ENCODE measurements at places on chromosomes 13 and 19. TPM values are rescaled to one million over a fixed set of nuclear protein-coding genes. Genes with fewer than 3 reads are reported as not detected.

DNA sequence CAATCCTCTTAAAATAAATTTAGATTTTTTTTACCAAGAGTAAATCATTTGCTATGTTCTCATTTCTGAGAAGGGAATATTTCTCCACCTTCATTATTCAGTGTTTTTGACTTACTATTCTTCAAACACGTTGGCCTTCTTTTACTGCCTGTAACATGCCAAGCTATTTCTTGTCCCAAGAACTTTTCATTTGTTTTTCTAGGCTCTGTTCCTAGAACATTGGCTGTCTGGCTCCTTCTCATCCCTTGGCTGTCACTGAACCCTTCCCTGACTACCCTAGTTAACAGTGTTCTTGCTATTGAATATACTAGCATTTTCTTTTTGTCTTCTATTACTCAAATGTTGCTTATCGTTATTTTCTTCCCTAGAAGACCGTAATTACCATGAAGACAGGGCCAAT is 248.1 kb downstream of the ITGBL1 start:
- no peak for DNase-seq

DNA sequence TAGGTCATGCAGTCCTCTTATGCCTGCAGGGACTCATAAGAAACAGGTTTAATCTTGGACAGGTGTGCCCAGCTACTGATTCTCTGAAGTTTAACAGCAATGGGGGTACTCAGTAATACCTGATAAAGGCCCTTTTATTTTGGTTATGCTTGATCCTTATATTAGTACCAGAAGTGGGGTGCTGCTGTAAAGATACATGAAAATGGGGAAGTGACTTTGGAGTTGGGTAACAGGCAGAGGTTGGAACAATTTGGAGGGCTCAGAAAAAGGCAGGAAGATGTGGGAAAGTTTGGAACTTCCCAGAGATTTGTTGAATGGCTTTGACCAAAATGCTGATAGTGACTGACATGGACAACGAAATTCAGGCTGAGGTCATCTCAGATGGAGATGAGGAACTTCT is 14.6 kb upstream of the TMTC4 start:
- no peak for DNase-seq

CBY2 gene
- total RNA-seq: not detected

- no peak for DNase-seq
Observed at GRCh38 chr13:35996360-35996759, 134.8 kb downstream of the DCLK1 start.

NXNL1 gene
- total RNA-seq: not detected

- no peak for DNase-seq
Observed at GRCh38 chr19:58400316-58400915, 5.0 kb downstream of the RNF225 start.

DNA sequence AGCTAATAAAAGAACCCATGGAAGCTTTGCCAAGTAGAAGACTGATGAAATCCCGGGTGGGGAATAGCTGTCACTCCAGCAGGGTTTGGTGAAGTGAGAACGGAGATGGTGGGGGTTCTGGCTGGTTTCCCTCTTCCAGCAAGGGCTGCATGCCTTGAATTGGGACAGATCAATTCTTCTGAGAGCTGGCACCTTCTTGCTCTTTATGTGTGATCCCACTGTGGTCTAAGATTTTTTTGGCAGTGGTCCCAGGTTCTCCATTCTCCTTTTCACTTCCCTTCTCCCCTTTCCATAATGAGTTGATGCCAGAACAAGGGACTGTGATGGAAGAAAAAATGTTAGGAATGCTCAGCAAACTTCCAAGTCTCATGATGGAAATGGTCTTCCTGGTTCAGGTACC is 50.0 kb downstream of the TNFSF11 start:
- DNase-seq: no peak

DNA sequence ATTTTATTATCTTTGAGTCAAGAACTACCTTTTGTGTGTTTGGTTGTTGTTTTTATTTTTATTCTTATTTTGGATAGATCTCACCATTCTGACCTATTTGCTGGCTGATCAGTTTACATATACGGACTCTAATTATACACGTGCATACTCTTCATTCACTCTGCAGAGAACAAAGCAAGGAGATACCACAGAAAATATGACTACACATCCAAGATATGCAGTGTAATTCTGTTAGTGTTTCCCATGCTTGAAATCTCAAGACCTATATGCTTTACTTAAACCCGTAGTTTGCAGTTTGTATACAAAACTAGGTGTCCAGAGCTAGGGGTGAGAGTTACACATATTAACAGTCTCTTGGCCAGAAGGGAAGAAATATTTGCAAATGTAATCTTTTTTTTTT is 205.5 kb downstream of the DCLK1 start:
- DNase-seq: no peak

- no peak for DNase-seq
Observed at GRCh38 chr19:46603752-46604231, 2.7 kb downstream of the CALM3 start.

PLVAP gene
- total RNA-seq: 1.2 TPM

DNA sequence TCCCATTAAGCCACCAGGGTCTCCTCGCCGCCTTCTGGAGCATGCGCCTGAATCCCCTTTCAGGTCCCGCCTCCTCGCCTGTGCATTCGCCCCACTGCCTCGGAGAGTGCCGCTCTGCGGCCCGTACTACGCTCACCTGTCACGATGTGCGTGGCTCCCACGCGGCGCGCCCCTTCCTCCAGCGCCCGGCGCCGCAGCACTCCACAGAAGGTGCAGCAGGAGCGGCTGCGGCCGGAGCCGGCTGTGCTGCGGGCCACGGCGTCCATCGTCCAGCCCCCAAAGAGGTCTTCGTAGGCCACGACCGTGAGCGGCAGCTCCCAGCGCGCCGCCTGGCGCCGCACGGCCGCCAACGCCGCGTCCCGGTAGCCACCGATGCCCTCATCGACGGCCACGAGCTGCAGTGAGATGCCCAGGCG is 4.3 kb downstream of the CTU1 start:
- DNase-seq: no peak

HNRNPA1L2 gene
- 6.1 TPM for total RNA-seq

DNA sequence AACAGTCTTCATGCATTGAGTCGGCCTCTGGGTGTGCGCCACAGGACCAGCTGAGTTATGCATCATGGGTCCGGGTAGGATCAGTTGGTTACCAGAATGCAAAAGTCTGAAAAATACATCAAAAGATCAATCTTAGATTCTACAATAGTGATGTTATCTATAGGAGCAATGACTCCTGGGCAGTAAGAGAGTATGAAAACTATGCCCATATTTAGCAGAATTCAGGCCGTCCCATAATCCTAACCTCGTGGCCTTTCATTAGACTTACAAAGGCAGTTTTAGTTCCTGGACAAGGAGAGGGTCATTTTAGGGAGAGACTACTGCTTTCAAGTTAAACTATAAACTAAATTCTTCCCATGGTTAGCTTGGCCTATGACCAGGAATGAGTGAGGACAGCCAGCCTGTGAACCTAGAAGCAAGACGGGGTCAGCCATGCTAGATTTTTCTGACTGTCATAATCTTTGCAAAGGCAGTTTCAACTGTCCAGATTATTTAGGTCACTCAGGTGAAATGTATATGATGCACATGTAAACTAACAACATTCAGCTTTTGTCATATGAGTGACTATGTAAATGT is 11.8 kb upstream of the CDADC1 start:
- no peak for DNase-seq

THSD8 gene
- not detected for total RNA-seq

GRCh38 chr19:20162821-20163220 is 4.2 kb upstream of the ZNF486 start:
- DNase-seq: no peak

DNA sequence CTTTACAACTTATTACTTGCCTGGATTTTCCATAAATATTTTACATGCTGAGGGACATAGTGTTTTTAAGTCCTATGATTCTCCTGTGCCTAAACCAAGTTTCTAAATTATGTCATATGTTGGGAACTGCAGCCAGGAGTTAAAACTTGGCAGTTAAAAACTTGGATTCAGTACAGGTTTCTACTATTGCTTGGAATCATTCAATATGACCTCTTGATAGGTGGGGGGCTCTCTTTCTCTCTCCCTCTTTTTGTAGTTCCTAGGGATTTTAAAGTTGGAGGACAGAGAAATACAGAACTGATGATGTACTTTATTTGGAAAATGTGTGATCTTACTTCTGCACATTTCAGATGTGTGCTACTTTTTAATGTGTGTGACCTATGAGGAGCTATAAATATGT is 4.7 kb downstream of the CSNK1A1L start:
- no peak for DNase-seq

- no peak for DNase-seq
Observed at GRCh38 chr13:96011291-96011872, 41.8 kb downstream of the UGGT2 start.

DNA sequence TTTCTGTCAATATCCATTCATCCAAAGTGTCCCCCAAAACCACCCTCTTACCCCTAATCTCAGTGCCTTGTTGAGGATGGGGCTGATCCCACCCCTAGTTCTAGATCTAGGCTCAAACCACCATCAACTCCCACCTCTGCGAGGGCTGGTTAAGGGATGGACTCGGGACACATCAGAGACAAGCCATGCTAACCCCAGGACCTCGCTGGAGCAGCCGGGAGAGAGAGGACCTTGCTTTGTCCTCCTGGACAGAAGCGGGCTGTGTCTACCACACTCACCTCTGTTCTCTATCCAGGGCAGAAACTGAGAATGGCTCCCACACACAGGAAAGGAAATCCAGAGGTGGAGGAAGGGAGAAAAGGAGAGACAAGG is 90.8 kb upstream of the UQCRFS1 start:
- DNase-seq: no peak

GRCh38 chr13:79385694-79386093 is 20.4 kb downstream of the RBM26 start:
- DNase-seq: no peak

DNA sequence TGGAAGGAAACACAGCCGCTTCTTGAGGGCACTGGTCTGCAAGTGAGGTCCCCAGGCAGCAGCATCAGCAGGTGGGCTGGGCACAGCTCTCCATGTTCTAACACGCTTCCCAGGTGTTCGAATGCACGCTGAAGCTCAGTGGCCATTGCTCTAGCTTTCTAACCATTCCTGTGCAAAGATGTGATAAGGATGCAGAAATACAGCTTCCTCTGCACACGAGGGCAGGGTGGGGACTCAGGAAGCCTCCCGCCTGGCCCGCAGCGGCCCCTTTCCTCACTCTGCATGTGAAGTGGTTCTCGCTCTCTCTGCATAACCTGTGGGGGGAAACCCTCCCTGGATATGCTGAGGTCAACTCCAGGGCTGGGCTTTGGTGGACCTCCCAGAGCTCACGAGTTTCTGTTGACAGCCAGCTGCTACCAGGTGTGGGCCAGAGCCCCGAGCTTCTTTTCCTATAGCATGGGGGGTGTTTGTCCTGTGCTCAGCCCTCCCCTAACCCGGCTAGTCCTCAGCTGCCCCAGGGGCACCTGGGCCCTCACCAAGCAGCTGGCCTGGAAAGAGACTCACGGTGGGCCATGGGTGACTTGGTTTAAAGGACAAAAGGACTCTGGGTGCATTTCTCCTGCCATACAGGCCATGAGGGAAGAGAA is 168.2 kb downstream of the TEX29 start:
- no peak for DNase-seq

ICAM3 gene
- 3.8 TPM for total RNA-seq

- DNase-seq: no peak
Observed at GRCh38 chr13:94414708-94415107, 64.8 kb downstream of the DCT start.

- DNase-seq: no peak
Observed at GRCh38 chr19:772730-773436, 22.0 kb downstream of the MISP start.

CASP14 gene
- total RNA-seq: not detected

GRCh38 chr13:99691552-99691951 is 190.3 kb downstream of the TM9SF2 start:
- no peak for DNase-seq

GRCh38 chr19:52923778-52924593 is 758 bp upstream of the ZNF888 start:
- DNase-seq: no peak

DNA sequence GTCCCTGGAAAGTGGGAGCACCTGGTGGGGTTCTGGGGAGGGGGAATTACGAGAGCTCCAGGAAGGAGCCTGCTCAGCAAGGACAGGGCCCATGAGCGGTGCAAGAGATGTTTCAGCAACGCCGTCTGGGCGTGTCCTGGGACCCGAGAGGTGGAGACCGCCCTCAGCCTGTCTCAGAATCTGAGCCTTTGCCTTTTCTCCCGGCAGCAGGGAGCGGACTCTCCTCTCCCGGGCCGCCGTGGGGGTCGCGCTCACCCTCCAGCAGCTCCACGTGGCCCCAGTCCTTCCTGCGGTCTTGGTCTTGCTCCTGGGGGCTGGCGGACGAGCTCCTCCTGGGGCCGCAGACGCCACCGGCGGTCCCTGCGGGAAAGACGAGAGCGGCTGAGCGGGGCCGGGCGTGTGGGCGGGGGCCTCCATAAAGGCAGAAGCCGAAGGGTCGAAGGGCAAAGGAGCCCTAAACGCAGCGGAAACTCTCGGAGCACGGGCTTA is 714 bp downstream of the POLRMT start:
- no peak for DNase-seq

SLC8A2 gene
- total RNA-seq: not detected

GATAD2A gene
- total RNA-seq: 118 TPM

DNA sequence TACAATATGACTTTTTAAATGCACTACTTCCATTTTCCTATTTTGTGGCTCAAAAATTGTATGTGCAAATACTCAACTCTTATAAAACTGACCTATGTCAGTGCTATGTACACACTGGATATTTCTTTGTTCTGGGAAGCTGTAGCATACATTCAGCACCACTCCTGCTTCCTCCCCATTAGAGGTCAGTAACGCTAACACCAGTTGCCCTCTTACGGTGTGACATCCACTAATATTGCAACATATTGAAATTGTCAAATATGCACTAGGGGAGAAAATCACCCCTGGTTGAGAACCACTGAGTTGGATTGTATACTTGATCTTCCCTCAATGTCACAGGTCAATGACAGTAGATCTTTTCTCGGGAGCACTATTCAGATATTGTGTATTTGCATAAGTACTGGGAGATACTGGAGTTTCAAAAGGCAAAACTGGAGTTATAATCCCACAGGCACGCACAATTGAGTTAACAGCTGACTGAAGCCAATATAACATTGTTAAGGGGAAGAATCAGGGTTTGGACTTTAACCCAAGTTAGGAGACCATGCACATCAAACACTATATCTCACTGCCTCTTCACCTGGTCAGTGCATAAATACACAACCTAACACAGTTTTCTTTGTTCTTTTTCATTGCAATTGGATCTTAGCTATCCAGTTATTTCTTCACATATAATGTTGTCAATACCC is 1276.5 kb upstream of the MIR17HG start:
- no peak for DNase-seq

- no peak for DNase-seq
Observed at GRCh38 chr13:42814868-42815267, 33.5 kb downstream of the FAM216B start.

All from epithelial cell of proximal tubule (primary cell).